ENCODE measurements at places on chromosomes 1 and 21.
A peak's percentile ranks its signal among the peaks of the same experiment; 100 is the strongest.

DNA sequence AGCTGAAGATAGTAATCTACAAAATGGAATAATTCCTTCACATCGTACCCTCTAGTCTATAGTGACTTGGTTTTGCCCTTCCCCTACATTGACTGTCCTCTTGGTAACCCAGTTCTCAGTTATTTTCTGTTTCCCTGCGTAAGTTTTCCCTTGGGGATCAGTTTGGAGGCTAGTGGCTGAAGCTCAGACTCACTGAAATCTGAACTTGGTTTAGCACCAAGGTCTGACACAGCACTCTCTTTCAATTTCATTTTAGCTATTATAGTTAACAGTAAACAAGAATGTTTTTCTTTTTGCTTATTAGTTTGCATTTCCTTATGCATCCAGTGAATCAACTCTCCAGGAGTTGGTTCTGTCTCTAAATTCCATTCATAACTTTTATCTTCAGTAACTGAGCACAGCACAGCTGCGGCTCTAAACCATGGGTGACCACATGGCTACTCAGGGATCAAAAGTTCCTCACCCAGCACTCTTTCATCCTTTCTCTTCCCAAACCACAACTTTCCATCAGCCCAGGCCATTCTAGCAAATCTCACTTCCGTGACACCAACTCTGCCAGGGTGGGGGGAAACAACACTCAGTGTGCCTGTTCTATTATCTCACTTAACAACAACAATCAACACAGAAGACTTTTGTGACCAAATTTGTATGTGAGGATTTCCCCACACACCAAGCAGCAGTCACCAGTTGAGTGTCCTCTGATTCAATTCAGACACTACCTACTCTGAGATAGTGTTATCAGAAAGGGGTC is 17.6 kb upstream of the IFI6 start:
- ATAC-seq, result peak; percentile 89

DNA sequence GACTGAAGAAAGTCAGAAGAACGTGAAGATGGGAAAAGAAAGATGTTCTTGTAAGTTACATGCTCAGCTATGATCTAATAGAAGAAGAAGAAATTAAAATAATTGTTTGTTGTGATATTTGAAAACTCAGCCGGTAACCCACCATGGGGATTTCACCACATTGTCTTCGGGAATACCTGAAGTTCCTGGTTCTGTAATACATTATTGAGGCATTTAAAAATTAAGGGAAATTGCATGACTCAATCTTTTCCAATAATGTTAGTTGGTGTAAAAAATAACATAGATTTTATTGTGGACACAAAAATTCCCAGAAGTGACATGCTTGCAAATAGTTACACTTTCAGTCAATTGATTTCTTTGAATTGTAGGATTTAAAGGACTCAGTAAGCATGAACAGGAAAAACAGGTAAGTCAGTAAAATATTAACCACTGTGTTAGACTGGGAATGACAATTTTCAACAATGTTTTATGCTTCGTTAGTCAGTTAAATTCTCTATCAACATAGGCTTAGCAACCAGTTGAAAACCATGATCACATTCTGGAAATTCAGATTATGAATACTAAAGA is 745.1 kb downstream of the LTN1 start:
- ATAC-seq, result no peak

GRCh38 chr1:112807999-112808398 is 92.9 kb upstream of the PPM1J start:
- no peak for ATAC-seq

- ATAC-seq, result no peak
Observed at GRCh38 chr1:43521078-43521477, 9.6 kb upstream of the PTPRF start.

- no peak for ATAC-seq
Observed at GRCh38 chr1:9688599-9688998, 37.1 kb downstream of the PIK3CD start.
